ENCODE measurements at places on chromosomes 6 and 20. TPM values are rescaled to one million over a fixed set of nuclear protein-coding genes. Genes with fewer than 3 reads are reported as not detected.
A peak's percentile ranks its signal among the peaks of the same experiment; 100 is the strongest.

GRCh38 chr6:168650671-168651111 lies 209.7 kb downstream of the SMOC2 start:
- no peak overlapping the region for H3K27ac ChIP-seq
- H3K36me3 ChIP-seq = no peaks in the 10 kb centered on the region
- peak; percentile 79 for DNase-seq
- no peaks in the 10 kb centered on the region for H3K4me1 ChIP-seq

DNA sequence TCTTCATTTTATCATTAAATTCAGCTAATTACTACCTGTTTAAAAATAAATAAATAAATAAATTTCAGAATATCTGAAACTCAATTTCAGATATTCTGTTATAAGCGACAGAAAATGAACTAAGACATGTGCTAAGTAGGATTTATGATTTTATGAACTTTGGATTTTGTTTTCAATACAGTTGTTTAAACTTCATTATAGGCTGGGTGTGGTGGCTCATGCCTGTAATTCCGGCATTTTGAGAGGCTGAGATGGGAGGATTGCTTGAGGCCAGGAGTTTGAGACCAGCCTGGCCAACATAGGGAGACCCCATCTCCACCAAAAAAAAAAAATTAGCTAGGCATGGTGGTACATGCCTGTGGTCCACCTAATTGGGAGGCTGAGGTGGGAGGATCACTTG lies 36.0 kb downstream of the AFG1L start:
- H3K36me3 ChIP-seq = no peaks in the 10 kb centered on the region
- no peak for DNase-seq
- H3K4me1 ChIP-seq = no peaks in the 10 kb centered on the region
- H3K27ac ChIP-seq = no peak overlapping the region
- H3K4me3 ChIP-seq = no peak overlapping the region

GRCh38 chr20:39899881-39900280 lies 789.2 kb downstream of the MAFB start:
- H3K36me3 ChIP-seq = no peaks in the 10 kb centered on the region
- H3K27me3 ChIP-seq = no peaks in the 10 kb centered on the region
- DNase-seq = no peak
- H3K4me3 ChIP-seq = no peak overlapping the region

DNA sequence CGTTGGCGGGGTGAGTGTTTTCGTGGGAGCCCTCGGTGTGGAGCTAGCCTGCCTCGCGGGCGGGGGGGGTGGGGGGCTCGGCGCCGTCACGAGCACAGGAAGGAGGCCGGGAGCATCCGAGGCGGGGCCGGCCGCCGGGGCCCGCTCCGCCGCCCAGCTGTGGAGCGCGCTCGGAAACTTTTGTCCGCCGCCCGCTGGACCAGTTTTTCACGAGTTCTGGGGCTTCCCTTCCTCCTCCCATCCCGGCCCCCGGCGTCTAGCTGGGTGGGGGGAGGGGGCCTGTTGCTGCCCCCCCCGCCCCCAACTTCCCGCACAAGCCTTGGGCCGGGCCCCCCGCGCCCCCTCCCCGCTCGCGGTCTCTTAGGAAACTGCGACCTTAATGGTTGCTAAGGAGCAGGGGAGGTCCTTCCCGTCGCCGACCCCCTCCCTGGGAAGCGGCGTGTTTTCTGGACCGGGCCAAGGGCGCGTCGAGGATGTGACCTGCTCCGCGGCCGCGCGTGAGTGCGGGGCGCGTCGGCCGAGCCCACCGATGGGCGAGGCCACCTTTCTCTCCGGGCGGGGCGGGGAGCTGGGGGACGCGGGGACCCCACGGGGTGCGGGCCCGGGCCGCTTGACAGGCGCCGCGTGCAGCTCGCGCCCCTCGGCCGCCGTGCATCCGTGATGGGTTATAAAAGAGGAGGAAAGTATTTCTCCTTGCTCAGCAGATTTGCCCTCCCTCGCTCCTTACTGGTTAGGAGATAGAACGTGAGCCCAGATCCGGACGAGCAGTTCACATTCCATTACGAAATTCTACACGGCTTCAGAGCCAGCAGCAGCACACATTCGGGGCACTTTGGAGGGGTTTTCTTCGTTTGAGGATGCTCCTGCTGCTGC lies 1.4 kb downstream of the RREB1 start:
- H3K36me3 ChIP-seq = no peaks in the 10 kb centered on the region
- H3K27me3 ChIP-seq = no peaks in the 10 kb centered on the region
- DNase-seq = peak; percentile 76
- H3K27ac ChIP-seq = peak overlapping the region; percentile 91

CYP39A1 gene
- total RNA-seq = 7.8 TPM

SMLR1 gene
- total RNA-seq = not detected

DNA sequence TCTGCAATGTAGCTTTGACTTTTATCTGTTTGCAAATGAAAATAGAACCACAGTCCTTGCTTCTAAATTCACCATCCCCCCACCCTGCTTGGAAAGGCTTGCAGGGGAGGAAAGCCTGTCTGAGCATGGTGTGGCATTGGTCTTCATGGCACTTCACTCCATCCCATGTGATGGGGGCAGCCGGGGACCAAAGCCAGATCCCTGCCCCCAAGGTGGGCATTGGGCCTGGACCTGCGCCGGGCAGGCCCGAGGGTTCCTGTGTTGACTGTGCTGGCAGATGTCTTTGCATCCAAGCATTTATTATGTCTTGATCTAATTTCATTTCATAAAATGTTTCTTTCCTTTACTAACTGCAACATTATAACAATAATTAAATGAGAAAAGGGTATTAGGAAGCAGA lies 120.0 kb downstream of the SYNDIG1 start:
- no peaks in the 10 kb centered on the region for H3K27me3 ChIP-seq
- DNase-seq = no peak
- no peaks in the 10 kb centered on the region for H3K36me3 ChIP-seq
- H3K27ac ChIP-seq = no peak overlapping the region

MMP24 gene
- 13.0 TPM for total RNA-seq

GRCh38 chr6:158574800-158575199 lies 14.9 kb downstream of the TMEM181 start:
- H3K4me1 ChIP-seq = peaks cover 23% of the 10 kb centered on the region
- no peak overlapping the region for H3K4me3 ChIP-seq
- no peaks in the 10 kb centered on the region for H3K27me3 ChIP-seq

CCN6 gene
- not detected for total RNA-seq

GRCh38 chr20:47663354-47664067 lies 121.8 kb downstream of the SULF2 start:
- no peak overlapping the region for H3K4me3 ChIP-seq
- peaks cover 13% of the 10 kb centered on the region for H3K36me3 ChIP-seq
- peaks cover 7% of the 10 kb centered on the region for H3K4me1 ChIP-seq
- H3K27ac ChIP-seq = no peak overlapping the region
- DNase-seq = peak; percentile 86

CGA gene
- total RNA-seq = not detected

All from upper lobe of right lung (tissue), 1 donor.